ENCODE measurements at places on chromosomes 7 and 10.

GRCh38 chr7:77833136-77833535 lies 34.6 kb downstream of the PHTF2 start:
- no peak for DNase-seq

- DNase-seq: no peak
Observed at GRCh38 chr10:131227163-131227740, 84.3 kb downstream of the TCERG1L start.

GRCh38 chr7:94643771-94644545 lies 12.0 kb downstream of the SGCE start:
- DNase-seq: no peak

GRCh38 chr10:50511492-50512213 lies 112.1 kb downstream of the SGMS1 start:
- DNase-seq: no peak

DNA sequence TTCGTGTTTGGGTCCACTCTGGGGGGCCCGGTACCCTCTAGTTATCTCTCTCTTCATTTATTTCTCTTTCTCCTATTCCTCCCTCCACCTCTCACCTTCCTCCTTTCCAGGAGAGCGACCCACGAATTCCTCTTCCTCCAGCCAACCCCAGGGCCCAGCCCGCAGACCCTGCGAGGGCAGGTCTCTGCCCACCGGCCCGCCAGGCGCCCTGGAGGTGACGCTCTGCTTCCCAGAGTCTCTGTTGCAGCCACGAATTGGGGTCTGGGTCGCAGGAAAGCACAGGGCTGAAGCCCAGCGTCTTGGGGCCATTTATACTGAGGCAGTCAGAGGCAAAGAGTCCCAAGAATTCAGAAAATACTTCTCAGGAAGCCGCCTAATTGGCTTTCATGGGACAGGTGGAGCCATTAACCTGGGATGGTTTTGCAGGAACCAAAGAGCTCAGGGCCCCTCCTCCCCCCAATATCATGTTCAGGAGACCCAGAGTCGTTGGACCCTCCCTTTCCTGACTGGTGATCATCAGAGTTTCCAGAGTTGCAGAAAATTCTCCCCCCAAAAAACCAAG lies 2.7 kb upstream of the EN2 start:
- DNase-seq: no peak

GRCh38 chr7:147813316-147813715 lies 777.2 kb upstream of the C7orf33 start:
- no peak for DNase-seq

- no peak for DNase-seq
Observed at GRCh38 chr7:1340461-1341360, 108.0 kb downstream of the UNCX start.

DNA sequence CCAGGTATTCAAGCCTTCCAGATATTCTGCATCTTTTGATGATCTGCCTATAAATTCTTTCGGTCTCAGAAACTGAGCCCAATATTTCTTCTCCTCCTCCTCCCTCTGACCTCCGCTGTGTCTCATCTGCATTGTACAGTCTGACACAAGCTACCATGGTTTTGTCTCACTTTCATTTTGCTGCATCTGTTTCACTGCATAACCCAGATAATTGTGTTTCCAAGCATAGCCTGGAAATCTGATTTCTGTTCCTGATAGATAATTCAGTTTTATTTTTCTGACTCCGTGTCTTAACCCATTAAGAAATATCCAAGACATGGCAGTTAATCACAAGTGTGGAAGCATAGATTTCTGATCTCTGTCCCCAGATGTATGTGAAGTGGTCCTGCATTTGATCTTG lies 374.2 kb upstream of the SEMA3A start:
- DNase-seq: no peak

DNA sequence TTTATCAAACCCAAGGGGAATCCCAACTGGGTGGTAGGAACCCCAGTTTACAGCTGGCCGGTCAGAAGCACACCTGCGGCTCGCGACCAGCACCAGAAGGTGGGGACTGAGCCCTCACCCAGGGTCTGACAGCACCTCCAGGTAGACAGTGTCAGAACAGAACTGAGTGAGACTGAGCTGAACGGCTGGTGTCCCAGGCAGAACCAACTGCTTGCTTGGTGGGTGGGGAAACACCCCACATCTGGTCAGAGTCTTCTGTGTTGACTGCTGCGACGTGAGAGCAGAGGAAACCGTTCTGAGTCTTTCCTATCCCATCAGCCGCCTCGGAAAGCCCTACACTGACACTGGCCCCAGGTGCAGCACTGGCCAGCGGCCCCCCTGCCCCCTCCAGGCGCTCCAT lies 160.7 kb downstream of the MAD1L1 start:
- DNase-seq: no peak

GRCh38 chr10:129468187-129468586 lies 1.1 kb downstream of the MGMT start:
- DNase-seq: no peak

DNA sequence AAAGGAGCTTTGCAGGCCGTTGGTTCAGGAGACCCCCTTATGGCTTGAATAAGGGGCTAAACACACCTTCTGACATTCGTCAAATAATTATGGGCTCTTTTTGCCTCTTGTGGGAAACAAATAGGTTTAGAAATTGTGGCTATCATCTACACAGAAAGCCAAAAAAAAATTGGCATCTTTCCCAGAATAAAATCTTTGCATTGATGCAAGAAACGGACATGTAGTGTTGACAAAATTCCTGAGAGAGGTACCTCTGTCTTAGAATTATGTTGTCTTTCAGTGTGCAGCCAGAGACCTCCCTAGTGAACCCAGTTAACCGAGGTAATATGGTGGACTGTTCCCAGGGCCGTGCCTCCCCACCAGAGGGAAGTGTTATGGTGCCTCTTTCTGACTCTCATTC lies 283.9 kb downstream of the SDHAF3 start:
- no peak for DNase-seq

GRCh38 chr10:9944690-9945089 lies 1073.0 kb upstream of the CELF2 start:
- no peak for DNase-seq

DNA sequence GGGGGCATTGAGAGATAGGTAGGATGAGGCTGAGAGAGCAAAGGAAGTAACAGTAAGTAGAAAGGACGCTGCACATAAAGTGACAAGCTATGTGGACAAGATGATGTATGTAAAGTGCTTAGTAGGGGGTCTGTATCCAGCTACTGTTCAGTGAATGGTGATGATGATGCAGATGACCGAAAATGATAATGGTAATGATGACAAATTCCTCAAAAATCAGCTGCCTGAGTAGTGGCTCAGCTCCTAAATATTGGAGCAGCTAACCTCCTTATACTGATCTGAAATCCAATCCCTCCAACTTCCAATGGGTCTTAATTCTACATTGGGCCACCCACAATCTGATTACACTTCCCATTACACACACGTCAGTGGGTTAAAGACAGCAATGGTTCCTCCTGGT lies 27.1 kb upstream of the KCNMA1 start:
- DNase-seq: no peak

All from stimulated activated CD8-positive, alpha-beta memory T cell treated with anti-CD3 and anti-CD28 coated beads, Interleukin-4, amount 100 ng/mL, for 4 hours (primary cell).